ENCODE measurements at places on chromosomes 3 and 15. TPM values are rescaled to one million over a fixed set of nuclear protein-coding genes. Genes with fewer than 3 reads are reported as not detected.

PDCD10 gene
- total RNA-seq: 76.1 TPM

DNA sequence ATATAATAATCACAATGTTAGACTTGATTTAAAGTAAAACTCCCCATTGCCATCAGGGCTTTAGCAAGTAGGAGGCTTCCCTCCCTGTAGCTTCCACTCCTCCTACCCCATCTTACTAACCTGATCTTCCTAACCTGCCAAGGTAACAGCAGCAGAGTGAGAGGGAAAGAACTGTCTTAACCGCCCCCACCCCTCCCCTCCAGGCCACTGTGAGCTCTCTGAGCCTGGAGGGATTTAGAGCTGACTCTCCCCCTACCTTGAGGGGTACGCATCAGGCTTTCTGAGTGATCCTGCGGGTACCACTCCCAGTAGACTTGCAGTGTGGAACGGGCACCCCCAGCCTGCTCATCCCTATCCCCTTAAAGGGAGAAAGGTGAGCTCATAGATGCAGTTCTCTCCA is 11.4 kb upstream of the PRSS50 start:
- H3K27me3 ChIP-seq: peaks cover 26% of the 10 kb centered on the region
- no peak overlapping the region for H3K27ac ChIP-seq
- DNase-seq: no peak

DNA sequence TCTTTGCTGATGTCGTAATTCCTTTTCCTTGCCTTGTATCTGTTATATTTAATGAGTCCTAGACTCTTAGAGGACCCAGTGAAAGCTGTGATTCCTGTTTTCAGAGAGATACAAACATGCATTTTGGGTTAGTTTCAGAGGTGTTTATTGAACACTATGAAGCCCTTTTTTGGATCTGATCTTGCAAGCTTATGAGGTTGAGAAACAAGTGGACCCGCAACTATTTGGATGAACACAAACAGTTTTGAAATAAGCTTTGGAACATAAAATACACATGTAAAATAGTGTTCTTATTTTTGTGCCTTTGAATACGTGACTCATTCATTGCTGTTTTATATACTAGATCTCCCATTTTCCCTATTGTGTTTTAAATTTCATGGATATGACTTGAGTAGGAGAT is 33.5 kb downstream of the SNRK start:
- peaks cover 45% of the 10 kb centered on the region for H3K36me3 ChIP-seq
- no peak for DNase-seq
- H3K4me1 ChIP-seq: peaks cover 33% of the 10 kb centered on the region
- H3K27me3 ChIP-seq: no peaks in the 10 kb centered on the region
- peak overlapping the region; percentile 60 for H3K27ac ChIP-seq

DNA sequence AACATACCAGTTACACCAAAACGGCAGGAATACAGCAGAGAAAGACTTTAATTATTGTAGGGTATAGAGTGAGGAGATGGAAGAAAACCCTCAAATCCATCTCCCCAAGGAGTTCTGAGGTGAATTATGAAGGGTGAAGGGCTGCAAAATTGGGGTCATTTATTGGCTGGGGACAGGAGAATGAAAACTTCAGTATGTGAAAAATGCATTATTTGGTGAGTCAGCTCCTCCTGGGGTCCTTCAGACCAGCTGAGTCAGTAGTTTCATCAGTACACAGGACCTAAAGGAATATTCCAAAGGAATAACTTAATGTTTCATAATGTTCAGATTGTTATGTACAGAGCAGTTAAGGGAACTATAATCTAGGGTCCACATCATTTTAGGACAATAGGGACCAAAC is 566.0 kb downstream of the GBE1 start:
- H3K27ac ChIP-seq: no peak overlapping the region
- no peak for DNase-seq
- H3K27me3 ChIP-seq: no peaks in the 10 kb centered on the region
- no peak overlapping the region for H3K4me3 ChIP-seq
- no peaks in the 10 kb centered on the region for H3K36me3 ChIP-seq

ARGFX gene
- not detected for total RNA-seq

DNA sequence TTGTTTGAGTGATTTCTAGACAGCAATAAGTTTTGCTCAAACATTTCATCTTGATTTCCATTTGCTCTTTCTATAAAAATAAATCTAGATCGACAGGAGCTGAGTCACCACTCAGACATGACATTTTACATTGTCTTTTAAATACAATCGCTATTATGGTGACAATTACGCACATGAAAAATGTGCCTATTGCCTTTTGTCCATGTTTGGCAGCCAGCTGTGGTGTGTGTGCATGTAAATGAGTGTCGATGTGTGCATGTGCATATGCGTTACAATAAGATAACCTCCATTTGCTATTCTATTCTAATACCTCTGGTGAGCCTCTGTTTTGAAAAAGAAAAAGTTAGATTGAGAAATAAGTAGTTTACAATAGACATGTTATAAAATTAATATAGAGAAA is 89.7 kb upstream of the GRM7 start:
- H3K4me3 ChIP-seq: no peak overlapping the region
- no peaks in the 10 kb centered on the region for H3K4me1 ChIP-seq

DNA sequence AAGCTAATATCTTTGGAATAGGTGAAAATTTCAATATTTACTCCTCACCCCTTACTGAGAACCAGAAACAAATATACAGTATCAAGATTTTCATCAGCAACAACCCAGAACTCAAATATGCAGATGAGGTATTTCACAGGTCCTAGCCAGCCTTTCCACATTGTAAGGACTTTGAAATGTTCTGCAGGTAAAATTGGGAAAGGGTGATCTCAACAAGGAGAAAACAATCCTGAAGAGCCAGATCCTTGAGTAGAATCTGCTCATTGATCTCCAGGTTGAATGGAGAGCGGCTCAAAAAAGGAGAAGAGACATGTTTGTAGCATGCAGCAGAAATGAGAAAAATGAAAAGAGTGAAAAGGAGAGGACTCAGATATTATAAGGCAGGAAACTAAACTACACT is 493.3 kb upstream of the NAALADL2 start:
- H3K4me1 ChIP-seq: no peaks in the 10 kb centered on the region
- DNase-seq: no peak
- H3K36me3 ChIP-seq: no peaks in the 10 kb centered on the region
- H3K27ac ChIP-seq: no peak overlapping the region
- no peak overlapping the region for H3K4me3 ChIP-seq

WDR48 gene
- total RNA-seq: 40.5 TPM
